Lower leg skin (tissue), 4 donors: ENCODE measurements at places on chromosomes 16 and 17.

DNA sequence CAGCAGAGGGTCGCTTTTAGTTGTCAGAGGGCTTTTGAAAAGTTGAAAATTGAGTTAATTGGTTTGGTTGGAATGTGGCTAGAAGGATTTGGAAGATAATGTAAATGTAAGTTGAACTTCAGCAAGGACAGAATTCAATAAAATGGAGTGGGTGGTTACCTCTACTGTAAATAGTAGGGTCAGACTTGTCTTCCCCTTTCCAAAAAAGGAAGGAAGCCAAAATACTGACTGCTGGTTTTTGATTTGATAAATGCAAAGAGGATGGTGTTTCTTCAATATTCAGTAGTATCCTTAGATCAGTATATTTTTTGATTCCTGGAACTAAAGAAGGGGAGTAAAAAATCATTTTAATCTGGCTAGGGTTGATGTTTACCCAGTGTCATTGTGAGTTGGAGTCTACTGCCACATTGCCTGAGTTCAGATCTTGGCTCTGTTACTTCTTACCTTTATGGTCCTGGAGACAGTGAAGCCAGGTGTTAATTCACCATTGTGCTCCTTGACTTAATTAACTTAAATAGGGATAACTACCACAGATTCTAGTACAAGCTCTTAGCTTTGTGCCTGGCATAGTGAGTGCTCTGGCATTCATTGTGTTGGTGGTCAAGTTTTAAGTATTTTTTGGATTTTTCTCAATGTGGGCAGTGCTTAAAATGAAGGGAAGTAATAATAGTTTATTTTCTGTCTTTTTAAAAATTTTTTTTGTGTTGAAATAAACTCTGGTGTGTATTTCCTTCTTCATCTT, 4.4 kb downstream of the HAPSTR1 start:
- DNase-seq, result no peak

GRCh38 chr16:57000271-57001025, 11.1 kb downstream of the NLRC5 start:
- peak; percentile 92 for DNase-seq

GRCh38 chr16:2969545-2970521, 685 bp downstream of the PAQR4 start:
- DNase-seq, result no peak

DNA sequence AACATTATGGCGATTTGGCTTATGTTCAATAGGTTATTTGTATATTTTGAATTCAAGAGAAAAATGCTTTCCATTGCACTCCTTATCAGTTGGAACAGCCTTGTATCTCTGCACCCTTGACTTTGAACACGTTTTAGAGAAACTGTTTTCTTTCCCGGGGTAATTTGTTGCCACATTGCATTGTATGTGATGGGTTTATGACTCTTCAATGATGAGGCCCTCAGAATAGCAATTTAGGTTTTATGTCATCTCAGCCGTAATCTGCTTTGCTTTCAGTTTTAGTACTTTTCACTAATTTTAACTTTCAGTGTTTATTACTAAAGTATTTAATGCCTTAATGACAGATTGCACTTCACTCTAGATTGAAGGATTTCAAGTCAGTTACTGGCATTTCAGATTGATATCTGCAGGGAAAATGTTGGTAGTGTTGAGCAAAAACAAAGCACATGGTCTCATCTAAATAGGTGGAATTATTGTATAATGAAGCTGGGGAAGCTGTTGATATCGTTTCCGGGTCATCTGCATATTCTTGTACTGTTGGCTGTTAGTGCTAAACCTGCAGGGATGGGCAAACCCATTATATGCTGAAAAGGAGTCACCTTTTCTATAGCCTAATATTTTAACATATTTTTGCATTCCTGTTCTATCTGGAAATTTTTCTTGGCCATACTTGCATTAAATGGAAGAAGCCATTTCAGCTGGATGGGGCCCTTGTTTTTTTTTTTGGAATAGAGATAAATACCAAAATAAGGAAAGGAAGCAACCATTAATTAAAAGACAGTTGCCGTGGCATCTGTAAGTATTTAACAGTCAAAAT, 2.0 kb downstream of the LUC7L3 start:
- no peak for DNase-seq

DNA sequence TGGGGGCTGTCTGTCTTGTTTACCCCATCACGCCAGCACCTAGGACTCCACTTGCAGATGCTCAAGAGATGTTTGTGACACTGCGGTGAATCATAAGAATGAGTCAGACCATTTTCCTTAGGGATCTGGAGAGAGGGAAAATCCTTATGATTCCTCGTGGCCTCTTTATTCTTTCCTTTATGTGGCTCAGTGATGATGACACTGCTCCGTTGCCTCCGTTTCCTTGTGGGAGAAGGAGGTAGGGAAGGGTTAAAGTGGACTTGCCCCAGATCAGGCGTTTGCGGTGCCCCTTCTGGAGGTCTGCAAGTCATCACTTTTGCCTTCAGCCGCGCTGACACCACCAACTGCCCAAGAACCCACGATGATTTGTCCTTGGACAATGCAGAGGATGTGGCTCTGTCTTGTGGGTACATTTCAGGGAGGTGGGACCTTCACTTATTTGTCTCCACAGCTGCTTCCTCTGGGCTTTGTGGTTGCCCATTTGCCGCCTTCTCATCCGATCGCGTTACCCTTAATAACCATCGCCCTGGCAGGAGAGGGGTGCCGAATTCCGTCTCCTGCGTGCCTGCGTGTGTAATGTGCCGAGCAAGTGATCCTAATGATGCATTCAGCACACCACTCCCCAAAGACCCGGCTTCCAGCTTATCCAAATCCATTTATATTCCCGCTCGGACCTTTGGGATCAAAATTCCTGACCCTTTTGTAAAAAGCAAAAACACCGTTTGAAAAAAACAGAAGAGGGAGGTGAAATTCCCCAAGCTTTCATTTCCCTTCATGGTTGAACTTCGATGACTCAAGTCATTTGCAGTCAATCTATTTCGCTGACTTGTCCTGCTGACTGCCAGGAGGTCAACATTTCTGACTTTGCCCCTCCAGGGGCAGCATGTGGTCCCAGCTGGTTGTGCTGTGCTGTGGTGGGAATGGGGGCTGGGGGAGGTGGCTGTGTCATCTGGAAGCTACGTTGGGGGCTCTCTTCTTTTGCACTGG, 87.2 kb upstream of the IRX3 start:
- no peak for DNase-seq
